Activated CD4-positive, alpha-beta T cell treated with anti-CD3 and anti-CD28 coated beads for 36 hours (primary cell): ENCODE measurements at places on chromosomes 1 and 21. TPM values are rescaled to one million over a fixed set of nuclear protein-coding genes. Genes with fewer than 3 reads are reported as not detected.
A peak's percentile ranks its signal among the peaks of the same experiment; 100 is the strongest.

Gene INTS7
- total RNA-seq, result 23.7 TPM

DNA sequence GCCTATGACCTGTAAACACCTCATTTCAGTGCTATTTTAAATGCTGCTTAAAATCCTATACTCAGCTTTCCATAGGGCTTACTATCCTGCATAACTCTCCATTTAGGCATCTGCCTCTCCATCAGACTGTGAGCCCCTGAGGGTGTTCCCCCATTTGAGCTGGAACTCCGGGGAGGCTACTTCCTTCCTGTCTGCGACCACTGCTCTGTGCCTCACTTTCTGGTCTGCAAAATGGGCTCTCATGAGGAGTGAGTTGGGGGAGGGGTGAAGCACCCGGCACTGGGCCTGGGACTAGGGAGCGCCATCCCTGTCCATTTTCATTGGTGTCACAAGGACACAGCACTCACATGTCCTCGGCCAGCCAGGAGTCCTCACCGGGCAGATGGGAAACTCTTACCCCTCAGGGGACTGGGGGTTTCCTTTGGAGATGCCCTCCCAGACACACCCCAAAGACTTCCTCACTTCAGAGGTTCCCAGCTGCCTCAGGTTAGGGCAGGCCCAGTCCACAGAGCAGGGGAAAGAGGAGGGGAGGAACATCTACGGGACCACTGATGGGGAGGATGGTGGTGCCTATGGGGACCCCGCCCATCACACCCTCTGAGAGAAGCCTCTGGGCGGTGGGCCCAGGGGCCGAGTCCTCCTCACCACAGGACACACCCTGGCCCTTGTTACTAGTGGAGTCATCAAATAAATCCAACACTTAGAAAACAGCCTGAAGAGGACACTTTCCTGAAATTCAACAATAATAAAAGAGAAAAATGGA, 134.9 kb downstream of the MATN1 start:
- DNase-seq, result no peak

DNA sequence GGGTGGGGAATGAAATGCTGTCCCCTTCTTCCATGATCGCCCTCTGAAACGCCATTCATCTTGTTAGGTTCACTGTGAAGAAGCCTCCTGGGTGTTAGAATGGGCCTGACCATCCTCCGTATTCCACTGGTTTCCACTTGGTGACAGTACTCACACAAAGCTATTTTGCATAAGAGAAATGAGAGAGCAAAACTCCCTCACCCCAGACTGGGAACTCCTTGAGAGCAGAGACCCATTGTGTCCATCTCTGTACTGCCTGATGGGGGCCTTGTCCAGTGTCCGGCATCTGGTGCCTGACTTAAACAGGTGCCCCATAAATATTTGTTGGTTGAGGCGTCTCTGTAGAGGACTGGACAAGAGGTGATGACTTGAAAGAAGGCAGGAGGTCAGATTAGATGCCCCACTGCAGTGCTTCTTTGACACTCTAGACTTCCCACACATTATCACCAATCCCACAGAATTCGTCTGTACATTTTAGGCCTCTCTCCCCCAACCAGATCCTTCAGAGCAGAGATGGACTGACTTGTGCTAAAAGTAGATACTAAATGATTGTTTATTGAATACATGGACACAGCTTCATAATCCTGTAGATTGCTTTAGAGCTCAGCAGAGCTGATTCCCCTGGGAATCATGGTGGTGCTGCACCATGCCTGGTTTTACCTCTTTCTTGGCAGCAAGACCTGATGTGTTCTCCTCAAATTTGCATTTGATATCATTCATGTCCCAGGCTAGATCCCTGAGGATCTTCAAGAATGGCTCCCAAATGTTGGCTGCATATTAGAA, 22.4 kb upstream of the KCNA2 start:
- no peak for DNase-seq

GRCh38 chr1:237938553-237938952, 47.8 kb upstream of the ZP4 start:
- peak; percentile 6 for DNase-seq

- no peak for DNase-seq
Measured at GRCh38 chr1:47871799-47872353, 125.3 kb downstream of the TRABD2B start.

GRCh38 chr1:30888975-30889374, 19.6 kb downstream of the SDC3 start:
- DNase-seq, result no peak

GRCh38 chr1:154405747-154406571, 816 bp downstream of the IL6R start:
- DNase-seq, result peak; percentile 87

DNA sequence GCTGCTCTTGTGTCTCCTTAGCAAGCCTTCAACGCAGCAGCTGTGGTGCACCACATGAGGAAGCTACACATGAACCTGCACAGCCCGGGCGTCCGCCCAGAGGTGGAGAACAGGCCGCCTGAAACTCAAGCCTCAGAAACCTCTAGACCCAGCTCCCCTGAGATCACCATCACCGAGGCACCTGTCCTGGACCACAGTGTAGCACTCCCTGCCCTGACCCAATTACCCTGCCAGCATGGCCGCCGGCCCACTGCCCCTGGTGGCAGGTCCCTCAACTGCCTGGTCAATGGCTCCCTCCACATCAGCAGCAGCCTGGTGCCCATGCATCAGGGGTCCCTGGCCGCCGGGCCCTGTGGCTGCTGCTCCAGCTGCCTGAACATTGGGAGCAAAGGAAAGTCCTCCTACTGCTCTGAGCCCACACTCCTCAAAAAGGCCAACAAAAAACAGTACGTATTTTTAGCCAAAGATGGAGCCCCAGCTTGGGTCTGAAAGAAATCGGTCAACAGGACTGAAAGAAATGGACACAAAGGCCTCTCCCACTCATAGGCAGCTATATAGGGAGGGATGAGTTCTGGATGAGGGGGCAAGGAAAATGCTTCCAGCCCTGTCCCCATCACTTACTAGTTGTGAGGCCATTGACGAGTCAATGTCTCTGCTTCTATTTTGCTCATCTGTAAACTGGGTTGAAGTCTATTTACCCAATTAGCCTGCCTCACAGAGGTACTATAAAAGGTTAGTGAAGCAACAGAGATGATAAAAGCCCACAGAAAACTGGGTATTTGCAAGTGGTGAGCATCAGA, 28.5 kb downstream of the CAMK1G start:
- no peak for DNase-seq

- DNase-seq, result no peak
Measured at GRCh38 chr1:30274173-30274970, 449.0 kb downstream of the MATN1 start.
